Midbrain (tissue), 1 donor: ENCODE measurements at places on chromosomes 4 and X.

DNA sequence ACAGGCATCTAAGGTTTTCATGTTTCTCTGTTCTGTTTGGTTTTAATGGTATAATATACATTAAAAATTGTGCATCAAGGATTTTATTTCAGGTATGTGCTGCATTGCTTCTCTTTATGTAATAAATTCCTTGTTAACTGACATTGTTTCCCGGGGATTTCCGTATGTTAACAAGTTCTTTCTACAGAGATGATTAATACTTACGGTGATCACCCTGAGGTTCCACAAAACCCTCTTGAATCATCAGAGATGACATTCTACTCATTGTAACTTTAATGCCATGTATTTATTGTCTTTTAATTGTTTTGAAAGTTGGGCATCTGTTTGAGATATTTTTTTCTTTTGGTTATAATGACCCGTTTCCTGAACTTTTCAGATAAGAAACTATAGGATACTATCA is 37.5 kb downstream of the ARHGAP10 start:
- DNase-seq = no peak

DNA sequence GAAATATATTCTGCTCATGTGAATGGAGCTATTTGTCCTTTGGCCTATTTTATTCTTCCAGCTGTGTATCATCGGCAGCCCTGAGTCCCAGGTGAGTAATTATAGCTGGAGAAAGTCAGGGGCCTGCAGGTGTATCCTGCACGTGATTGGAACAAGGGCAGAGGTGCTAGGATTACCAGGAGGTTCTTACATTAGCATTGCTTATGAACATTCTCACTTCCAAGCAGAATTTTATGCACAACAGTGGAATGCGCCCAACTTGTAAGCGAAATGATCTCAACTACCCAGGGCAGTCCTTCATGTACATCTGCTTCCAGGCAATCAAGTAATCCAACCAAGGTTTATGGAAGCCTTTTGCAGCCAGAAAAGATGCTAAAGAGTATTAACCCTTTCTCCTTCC is 68.9 kb upstream of the NRK start:
- DNase-seq = no peak

- DNase-seq = no peak
These were observed 16.5 kb upstream of the SLC25A43 start for GRCh38 chrX:119382606-119383005.

GRCh38 chr4:126137782-126138170 is 823.0 kb downstream of the FAT4 start:
- no peak for DNase-seq

GRCh38 chr4:76235915-76236314 is 15.6 kb upstream of the FAM47E start:
- DNase-seq = no peak

GRCh38 chr4:40462326-40462725 is 127.2 kb downstream of the CHRNA9 start:
- no peak for DNase-seq

DNA sequence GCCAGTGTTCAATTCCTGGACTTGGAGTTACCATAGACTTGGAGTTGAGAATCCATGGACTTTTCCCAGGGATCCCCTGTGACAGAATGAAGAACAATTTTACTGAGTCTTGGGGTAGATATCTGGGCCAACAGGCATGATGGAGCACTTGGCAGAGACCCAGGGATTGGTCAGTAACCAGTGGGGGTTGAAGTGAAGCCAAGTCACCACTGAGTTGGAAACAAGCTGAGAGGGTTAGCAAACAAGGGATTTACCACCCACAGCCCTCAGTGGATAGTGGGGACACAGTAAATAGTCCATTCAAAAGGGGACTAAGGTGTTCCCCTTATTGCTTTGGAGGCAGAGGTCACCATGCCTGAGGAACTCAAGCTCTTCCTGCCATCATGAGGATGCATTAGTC is 281.7 kb downstream of the PPP1R2C start:
- no peak for DNase-seq

DNA sequence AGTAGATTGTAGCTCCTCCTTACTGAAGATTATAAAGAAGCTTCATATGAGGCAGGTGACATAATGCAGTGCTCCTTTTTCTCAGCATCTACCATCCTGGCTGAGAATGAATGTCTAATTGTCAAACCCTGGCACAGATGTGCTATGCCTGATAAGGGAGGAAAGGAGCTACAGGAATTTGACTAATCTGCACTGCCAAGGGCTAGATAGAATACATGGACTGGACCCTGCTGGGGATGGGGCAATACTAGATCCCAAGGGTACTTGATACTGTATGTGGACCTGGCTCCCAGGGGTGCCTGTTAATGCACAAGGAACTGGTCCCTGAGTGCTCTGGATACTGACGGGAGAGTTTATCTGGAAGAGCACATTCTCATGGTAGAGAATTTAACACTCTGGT is 362.2 kb upstream of the EMCN start:
- DNase-seq = no peak

- DNase-seq = no peak
These were observed 17.7 kb upstream of the PIM2 start for GRCh38 chrX:48936429-48937053.

- DNase-seq = no peak
These were observed 34.6 kb upstream of the FHL1 start for GRCh38 chrX:136112778-136113177.

DNA sequence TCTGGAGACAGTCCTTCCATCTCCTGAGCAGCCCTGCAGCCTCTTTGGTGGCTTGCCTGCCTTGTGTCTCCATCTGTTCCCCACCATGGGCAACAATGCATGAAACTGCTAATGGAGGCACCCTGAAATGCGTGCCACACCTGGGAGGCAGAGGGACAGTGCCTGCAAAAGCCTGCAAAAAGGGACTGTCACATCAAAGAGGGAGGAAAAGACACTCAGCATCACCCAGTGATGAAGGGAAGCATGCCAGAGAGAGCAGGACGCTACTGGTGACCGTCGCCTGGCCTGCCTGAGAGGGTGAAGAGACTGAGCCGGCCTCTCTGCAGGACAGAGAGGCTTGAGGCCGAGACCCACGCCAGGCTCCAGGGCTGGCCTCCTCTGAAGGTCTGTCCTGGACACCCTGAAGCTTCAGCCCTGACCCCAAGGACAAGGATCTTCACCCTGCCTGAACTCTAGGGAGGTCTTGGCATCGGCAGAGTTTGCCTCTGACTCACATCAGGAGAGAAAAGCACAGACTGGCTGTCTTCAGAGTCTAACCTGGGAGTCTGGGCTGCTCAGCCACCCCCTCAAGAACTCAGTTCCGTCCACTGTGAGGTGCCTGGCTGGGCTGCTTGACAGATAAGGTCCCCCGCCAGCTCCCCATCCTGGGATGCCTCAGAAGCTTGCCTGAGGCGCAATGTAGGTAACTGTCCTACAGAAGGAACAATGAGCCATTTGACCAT is 8.1 kb downstream of the ACSL1 start:
- DNase-seq = no peak

- DNase-seq = peak; percentile 56
These were observed 85.9 kb downstream of the GATB start for GRCh38 chr4:151674804-151675391.

DNA sequence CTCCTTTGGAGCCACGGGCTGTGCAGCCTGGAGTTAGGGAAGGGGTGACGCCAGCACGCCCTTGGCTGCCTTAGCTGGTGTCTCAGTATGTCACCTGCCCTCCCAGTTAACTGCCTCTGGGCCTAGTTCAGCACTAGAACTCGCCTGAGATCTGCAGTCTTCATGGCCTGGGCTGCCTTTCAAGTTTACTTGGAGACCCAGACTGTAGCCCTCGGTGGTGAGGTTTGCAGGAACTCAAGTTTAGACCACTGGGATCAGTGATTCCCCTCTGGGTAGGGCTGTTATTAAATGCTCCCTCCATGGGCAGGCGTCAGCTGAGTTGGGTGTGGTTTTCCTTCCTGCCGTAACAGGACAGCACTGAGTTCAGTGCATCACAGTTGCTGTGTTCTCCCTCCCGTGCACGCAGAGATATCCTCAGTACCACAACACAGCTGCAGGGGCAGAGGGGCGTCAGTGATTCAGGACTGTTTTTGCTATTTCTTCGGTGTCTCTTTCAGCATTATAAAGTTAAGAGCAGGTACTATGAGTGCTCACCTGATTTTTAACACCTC is 30.5 kb downstream of the PLAC8 start:
- no peak for DNase-seq

GRCh38 chr4:185039508-185040273 is 21.4 kb downstream of the HELT start:
- peak; percentile 46 for DNase-seq

- no peak for DNase-seq
These were observed 79.3 kb downstream of the FBXW7 start for GRCh38 chr4:152456609-152457008.

DNA sequence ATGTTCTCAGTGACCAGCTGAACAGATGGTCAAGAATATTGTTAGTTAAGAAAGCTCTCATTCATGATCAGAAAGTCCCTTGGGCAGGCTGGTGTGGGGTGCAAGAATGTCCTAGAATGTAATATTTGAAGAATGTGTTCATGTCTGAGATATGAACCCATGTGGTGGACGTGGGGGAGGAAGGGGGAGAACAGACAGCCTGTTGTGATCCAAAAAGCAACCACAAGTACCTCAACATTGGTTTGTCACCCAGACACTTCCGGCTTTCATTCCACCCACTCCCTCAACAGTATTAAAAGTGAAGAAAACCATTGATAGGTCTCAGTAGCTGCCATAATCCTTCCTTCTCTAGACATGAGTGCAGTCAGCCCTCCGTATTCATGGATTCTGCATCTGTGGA is 82.2 kb downstream of the MAML3 start:
- DNase-seq = no peak

GRCh38 chrX:10875995-10876394 is 235.1 kb upstream of the HCCS start:
- DNase-seq = no peak

DNA sequence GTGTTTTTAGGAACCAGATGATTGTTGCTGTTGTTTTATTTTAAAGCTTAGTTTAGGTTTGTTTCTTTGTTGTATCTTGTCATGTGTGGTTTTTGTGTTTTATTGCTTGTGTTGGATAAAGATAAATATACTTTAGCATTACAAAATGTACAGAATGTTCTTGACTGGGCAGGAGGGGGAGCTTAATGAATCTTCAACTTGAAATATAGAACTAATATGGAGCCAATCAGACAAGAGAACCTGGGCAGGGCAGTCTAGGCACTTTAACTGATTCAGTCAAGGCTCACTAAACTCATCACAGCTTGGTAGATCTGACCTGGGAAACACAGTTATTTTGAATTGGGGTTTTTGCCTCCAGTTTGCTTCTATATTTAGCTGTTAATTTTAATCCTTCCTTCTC is 304.2 kb downstream of the ARHGAP24 start:
- no peak for DNase-seq

GRCh38 chrX:103877571-103877970 is 45.5 kb upstream of the RAB9B start:
- no peak for DNase-seq

DNA sequence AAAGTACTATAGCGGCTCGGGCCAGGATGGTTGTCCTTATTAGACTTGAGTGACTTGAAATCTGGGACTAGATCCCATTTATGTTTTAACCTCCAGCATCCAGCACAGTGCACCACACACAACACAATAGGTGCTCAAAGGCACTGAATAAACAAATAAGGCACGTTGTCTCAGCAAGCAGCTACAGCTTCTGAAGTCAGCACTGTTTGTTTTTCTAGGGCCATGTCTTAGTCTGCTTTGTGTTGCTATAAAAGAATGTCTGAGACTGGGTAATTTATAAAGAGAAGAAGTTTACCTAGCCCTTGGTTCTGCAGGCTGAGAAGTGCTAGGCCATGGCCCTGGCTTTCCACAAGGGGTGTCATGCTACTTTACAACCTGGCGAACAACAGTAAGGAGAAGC is 102.1 kb upstream of the LNX1 start:
- no peak for DNase-seq

DNA sequence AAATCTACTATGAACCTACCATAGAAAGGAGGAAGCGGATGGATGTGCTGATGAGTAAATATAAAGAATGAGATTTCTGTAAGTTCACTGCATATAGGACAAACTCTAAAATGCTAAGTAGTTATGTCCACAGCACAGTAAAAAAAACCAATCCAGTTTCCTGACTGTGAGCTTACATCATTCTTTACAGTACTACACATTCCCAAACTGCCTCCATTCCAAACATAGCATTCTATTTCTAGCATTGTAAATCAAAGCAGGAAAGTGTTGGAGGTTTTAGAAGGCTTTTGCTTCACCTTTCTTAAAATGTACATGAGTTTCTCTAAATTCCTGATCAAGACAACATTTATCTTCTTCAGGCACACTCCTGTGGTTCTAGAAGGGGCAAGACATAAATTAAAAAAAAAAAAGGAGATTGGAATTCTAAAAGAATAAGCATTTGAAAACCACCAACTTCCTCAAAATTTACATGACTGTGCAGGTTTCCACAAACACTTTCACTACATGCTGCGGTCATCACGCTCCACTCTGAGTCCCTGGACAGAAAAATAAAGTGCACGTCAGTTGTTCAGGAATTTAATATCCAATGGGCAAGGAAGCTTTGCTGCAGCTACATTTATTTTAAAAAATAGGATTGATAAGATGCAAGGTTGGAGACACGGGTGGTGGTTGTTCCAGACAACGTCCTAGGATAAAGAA is 297.6 kb upstream of the STS start:
- DNase-seq = no peak

GRCh38 chrX:20254712-20255299 is 11.9 kb downstream of the RPS6KA3 start:
- DNase-seq = no peak

DNA sequence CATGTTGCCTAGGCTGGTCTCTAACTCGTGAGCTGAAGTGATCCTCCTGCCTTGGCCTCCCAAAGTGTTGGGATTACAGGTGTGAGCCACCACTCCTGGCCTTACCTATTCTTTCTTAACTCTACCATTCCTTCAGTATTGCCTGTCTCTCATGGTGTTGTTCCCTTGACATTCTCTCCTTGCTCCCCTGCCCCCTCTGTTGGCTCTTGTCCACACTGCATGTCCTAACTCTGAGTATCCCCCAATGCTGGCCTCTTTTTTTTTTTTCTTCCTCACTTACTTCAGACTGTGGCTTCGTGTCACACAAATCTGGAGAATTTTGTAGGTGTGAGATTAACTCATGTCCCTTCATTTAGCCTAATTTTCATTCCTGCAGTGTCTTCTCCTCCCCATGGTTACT is 22.9 kb upstream of the FRMPD4 start:
- DNase-seq = no peak

GRCh38 chrX:37349221-37350033 is at the start of gene PRRG1:
TSS of gene PRRG1 (plus strand) at chrX:37349364. CDS start at chrX:37406250, 56,886 bp downstream.
- DNase-seq = peak; percentile 80

DNA sequence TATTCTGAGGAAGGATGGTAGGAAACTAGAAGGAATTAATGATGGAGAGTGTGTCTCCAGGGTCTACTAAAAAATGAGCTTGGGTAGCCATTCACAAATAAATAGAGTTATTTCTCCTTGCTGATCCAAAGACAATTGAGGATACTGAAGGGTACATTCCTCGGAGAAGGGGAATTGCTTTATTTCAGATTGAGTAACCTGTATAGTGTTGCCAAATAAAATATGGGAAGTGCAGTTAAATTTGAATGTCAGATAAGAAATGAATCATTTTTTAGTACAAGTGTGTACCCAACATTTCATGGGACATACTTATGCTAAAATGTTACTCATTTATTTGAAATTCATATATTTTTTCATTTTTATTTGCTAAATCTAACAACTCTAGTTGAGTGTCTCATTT is 16.0 kb upstream of the VSIG1 start:
- no peak for DNase-seq

GRCh38 chr4:137576446-137576845 is 44.2 kb upstream of the PCDH18 start:
- DNase-seq = no peak
